ENCODE measurements at places on chromosomes 2 and 18.
A peak's percentile ranks its signal among the peaks of the same experiment; 100 is the strongest.

- no peak for DNase-seq
Measured at GRCh38 chr2:99631700-99632099, 141.9 kb upstream of the REV1 start.

DNA sequence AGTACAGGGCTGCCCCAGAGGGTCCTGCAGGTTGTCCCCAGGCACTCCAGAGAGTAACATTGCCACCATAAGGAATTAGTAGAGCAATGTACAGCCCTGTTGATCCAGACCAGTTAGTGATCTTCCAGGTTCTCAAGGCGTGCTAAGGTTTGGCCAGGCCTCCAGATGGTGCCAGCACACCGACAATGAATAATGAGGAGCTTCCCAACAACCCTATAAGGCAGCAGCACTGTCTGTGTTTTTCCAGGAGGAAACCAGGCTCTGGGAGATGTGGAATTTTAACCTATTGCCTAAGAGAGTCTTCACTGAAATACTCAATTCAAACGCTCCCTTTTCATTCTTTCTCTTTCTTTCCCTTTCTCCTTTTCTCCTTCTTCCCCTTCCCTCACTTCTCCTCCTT lies 122.1 kb downstream of the MGAT5 start:
- DNase-seq = no peak

DNA sequence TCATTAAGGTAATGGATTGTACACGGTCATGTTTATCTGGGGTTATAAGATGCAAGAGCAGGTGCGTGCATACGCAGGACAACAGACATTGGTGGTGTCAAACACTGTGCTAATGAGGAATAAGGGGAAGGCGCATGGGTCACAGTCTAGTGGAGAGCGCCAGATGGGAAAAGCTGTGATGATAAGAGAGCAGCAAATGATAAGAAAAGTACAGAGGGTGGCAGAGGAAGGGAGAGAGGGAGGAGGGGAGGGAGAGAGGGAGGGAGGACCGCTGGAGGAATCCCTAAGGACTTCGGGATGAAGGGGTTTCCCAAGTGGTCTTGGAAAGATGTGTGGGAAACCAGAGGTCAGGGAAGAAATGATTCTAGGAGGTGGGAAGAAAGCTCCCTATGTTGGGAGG lies 2.9 kb downstream of the TNFRSF11A start:
- no peak for DNase-seq

DNA sequence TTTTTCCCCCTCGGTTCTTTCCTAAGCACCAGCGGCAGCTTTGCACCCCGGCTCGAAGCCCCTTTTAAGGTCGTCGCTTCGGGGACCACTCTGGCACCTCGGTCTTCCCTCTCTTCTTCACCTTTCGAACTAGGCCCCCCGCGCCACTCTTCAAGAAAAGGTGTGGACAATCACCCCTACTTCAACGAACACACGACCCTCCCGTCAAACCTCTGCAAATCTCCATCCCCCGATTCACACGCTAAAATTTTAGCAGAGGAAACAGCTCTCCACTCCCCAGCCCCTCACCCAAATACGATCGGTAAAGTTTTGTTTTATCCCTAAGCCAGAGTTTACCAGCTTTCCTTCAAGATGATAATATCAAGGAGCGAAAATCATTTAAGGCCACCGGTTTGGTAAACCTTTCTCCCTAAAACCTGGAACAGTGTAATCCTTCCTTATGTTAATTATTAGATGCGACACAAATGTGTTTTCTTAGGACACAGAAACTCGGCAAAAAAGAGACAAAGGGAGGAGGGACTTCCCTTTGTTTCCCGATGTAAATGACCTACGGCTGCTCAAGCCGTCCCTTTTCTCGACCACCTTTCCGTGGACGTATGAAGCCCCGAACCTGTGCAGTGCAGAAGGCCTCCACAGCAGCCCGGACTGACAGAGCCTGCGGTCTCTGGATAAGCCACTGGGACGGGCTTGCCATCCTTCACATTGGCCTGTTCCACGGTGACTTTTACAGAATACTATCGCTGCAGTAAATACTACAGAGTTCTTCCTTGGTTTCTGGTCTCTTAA lies 85.2 kb downstream of the RBMS1 start:
- no peak for DNase-seq

DNA sequence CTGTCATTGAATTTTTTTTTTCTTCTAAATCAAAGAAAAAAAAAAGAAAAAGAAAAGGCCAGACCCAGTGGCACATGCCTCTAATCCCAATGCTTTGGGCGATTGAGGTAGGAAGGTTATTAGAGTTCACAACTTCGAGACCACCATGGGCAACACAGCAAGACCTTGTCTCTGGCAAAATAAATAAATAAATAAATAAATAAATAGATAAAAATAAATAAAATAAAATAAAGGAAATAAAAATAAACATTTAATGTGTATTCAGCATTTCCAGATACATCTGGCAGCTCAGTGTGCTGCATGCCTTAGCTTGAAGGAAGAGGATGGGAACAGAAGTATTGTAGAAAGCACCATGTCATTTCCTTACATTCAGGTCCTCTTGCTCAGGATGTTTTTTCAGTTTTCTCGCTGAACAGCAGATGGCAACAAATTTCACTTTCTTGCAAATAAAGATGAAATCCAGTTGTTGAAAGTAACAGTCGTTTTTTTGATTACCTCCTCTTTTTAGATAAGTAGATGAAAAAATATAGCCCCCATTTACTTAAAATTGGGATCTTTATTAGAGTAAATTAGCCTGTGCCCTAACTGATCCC lies 25.7 kb upstream of the FAM178B start:
- DNase-seq = peak; percentile 54

DNA sequence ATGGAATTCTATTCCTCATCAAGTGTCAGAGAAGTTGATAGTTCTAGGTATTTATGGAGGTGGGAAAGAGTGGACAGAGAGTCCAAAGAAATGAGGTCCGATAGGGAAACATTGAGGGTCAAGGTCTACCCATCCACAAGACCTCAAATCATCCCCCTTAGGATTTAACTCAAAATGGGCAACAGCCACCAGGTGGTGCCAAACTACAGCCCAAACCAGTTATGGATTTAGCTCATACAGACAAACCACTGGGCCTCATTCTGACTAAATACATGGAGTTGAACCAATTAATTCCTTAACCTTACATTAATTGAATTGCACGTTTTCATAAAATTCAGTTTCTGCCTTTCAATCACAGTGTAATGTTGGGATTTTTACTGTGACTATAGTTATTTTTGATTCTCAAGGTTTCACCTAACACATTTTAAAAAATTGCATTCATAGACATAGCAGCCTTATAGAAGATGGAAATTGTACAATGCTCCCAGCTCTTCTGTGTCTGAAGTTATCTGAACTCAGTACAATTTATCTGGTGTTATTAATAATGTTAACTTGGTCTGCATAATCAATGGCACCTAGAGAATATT lies 98.2 kb upstream of the HNMT start:
- peak; percentile 9 for DNase-seq

- no peak for DNase-seq
Measured at GRCh38 chr2:182754231-182754630, 38.2 kb downstream of the DNAJC10 start.

GRCh38 chr2:42931146-42931817 lies 138.9 kb upstream of the HAAO start:
- DNase-seq = no peak

- no peak for DNase-seq
Measured at GRCh38 chr2:213187386-213187785, 36.0 kb upstream of the IKZF2 start.

- no peak for DNase-seq
Measured at GRCh38 chr18:3265564-3266033, 3.7 kb downstream of the MYL12B start.

DNA sequence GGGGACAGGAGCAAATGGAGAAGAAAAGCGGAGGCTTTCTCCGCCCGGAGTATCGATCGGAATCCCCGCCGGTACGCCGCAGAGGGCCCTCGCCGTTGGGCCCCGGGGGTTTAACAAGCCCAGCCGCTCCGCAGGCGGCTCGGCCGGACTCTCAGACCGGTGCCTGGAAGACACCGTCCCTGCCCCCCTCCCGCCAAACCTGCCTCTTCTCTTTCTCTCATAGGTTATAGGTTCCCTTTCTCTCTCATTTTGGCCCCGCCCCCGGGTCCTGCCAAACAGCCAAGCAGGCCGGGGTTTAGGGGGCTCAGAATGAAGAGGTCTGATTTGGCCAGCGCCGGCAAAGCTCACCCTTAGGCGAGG lies 4.4 kb downstream of the ONECUT2 start:
- DNase-seq = no peak

- DNase-seq = peak; percentile 17
Measured at GRCh38 chr18:22391407-22392345, 26.0 kb downstream of the CTAGE1 start.

- no peak for DNase-seq
Measured at GRCh38 chr2:118050386-118050785, 36.5 kb upstream of the CCDC93 start.

DNA sequence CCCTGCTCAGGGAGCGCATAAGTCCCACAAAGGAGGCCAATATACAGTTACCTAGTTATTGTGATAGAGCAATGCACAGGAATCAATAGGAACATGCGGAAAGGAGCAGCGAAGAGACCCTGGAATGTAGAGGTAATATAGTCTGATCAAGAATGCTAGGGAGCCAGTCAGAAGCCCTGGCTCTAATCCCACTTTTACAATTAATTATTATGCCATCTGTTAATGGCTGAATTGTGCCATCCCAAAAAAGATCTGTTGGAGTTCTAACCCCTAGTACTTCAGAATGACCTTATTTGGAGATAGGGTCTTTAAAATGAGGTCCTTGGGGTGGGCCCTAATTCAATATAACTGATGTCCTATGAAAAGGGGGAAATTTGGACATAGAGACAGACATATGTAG lies 7.7 kb upstream of the SPATS2L start:
- DNase-seq = no peak

GRCh38 chr18:46413684-46414083 lies 243.3 kb downstream of the LOXHD1 start:
- no peak for DNase-seq

DNA sequence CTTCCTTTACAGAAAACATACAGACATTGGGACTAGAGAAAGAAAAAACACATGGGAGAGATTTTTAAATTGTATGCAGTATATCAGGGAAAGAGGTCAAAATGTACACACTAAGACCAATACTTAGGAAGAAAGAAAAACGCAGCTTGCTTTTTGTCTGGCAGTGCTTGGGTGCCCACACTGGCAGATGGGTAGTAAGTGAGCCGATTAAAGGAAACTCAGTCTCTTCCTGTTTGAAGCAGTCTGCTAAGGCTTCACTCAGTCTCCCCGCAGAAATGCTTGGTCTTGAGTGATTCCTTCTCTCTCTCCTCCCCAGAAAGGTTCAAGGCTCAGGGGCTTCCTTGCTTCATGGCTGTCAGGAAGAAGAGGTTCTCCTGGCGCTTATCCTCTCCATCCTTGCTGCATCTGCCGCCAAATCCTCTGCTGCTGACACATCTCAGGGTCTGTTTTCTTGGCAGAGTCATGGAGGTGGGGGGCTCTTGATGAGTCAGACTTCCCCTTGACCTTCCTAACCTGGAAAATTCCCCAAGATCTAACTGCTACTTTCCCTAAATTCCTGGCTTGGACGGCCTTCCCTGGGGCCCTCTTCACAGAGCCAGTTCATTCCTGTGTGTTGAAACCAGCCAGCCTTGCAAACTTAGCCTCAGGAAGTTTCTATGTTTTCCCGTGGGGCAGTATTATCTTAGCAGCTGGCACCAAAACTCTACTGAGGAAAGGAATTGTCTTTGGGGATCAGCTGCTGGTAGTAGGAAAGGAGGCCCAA lies 10.5 kb upstream of the TMSB10 start:
- DNase-seq = no peak

GRCh38 chr2:52500561-52500960 lies 1267.0 kb upstream of the CHAC2 start:
- no peak for DNase-seq

DNA sequence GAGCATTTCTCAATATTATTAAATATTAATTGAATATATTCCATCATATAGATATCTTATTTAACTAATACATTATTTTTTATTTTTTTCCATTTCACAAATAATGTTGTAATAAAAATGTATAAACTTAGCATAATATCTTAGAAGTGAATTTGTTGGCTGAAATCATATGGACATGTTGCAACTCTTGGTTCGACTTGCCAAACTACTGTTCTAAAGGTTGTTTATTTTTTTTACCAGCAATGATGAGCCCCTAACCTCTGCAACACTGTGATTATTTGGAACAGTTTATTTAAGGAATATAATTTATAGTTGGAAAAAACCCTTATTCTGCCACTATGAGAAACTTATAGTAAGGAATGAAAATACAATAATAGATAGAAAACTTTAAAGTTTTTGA lies 8.8 kb upstream of the NAB1 start:
- DNase-seq = no peak

DNA sequence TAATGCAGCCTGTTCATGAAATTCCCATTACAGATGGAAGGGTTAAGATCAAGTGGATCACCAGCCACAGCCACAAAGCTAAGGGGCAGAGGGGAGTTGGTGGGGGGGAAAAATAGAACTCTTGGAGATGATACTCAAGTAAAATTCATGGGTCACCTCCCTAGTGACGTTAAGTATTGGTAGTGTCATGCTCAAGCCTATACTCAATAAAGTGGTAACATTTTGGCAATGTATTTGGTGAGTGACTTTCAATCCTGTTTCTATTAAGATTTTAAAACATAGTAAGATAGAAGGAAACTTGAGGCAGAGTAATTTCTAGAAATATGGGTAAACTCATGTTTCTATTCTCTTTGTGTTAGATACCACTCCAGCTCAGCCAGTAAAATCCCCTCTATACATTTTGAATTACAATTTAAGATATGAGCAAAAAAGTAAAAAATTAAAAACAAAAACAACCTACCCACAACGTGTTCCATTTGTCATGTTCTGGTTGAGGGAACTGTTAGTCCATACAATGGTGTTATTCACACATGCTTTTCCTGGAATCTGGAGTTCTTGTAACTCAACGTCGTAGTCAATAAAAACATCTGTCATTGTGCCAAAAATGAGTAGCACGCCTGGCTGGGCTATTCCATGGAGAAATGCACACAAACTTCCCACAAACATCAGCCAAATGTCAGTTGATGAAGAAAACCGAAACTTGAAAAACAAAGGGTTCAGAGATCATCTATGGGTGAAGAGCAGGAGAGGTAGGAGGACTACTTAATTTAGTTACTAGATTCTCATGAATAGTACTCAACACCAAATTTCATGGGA lies 18.1 kb downstream of the ABCB11 start:
- DNase-seq = no peak

GRCh38 chr2:19356545-19357401 lies 1.6 kb downstream of the OSR1 start:
- no peak for DNase-seq

DNA sequence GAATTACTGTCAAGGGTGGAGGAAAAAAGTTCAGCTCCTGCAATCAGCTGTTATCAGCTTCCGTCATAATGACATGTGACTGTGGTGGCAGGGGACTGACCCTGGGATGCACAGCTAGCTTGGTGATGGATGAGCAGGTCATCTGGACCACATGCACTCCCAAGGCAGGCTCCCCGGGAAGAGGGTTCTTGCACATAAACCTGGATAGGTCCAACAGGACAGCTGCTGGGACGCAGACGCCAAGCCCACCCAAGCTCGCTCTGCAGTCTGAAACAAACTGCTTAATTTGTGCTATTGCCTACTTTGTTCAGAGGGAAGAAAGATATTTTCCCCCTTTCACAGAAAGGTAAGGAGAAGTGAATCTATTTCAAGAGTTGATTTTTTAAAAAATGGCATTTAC lies 30.2 kb downstream of the FAM178B start:
- DNase-seq = no peak

GRCh38 chr2:206846981-206847834 lies 81.8 kb downstream of the FASTKD2 start:
- DNase-seq = no peak

- no peak for DNase-seq
Measured at GRCh38 chr2:234679741-234680687, 183.1 kb upstream of the ARL4C start.

Data from central memory CD4-positive, alpha-beta T cell (primary cell).